ENCODE measurements at places on chromosomes 2 and 18.

GRCh38 chr18:57856557-57857280, 53.6 kb upstream of the ATP8B1 start:
- peak; percentile 81 for DNase-seq

DNA sequence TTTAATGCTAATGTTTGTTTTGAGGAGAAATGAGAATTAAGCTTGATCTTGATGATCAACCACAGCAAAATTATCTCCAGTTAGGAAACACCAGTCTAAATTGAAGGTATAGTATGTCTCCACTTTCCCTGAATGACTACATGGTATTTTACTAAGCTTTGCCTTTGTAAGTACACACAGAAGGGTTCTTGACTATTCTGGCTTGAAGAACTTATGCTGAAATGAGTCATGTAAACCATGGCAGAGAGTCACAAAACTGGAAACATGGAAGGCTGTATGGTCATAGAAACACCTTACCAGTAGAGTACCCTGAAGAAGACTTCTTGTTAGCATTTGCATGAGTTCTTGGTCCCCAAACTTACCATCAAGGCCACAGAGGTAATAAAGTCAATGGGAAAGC, 250.5 kb downstream of the SLC8A1 start:
- no peak for DNase-seq

DNA sequence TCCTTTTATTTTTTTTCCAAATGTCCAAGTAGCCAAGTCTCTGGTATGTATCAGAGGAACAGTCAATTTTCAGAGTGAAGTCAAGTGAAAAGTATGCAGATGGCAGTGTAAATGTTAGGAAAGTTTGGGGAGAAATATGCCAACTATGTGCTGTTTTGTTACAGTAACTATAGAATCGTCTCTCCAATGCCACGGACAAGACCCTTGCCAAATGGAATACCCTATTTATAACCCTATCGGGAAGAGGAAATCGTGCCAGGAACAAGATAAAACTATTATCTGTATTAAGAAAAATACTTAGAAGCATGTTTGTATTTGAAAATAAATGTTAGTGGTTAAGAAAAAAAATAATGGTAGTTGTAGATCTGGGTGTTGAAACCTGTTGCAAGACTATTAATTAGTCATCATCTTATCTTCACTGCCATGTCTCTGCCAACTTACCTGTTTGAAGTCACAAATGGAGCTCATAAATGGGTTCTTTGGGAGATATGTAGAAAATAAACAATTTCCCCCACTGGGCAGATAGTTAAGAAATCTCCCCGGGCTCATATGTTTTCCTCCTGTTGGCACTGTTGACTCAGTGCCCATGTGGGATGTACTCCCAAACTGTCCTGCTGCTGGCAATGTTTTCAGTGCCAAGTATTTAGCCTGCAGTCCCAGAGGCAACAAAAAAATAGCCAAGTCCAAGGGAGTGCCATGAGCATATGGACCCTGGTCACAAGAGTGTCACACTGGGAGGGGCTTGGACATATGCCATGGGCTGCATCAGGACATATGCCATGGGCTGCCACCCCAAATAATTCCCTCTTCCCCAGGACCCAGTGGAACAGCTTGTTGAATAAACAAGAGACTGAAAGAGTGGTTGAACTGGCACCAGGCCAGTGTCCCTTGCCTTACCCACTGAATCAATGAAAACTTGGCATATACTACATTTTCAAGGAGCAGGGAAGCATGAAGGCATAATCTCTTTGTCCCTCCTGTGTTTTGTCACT, 366.9 kb downstream of the OSR1 start:
- DNase-seq = peak; percentile 87

- DNase-seq = no peak
These were observed 305.0 kb upstream of the ID2 start for GRCh38 chr2:8376603-8377410.

DNA sequence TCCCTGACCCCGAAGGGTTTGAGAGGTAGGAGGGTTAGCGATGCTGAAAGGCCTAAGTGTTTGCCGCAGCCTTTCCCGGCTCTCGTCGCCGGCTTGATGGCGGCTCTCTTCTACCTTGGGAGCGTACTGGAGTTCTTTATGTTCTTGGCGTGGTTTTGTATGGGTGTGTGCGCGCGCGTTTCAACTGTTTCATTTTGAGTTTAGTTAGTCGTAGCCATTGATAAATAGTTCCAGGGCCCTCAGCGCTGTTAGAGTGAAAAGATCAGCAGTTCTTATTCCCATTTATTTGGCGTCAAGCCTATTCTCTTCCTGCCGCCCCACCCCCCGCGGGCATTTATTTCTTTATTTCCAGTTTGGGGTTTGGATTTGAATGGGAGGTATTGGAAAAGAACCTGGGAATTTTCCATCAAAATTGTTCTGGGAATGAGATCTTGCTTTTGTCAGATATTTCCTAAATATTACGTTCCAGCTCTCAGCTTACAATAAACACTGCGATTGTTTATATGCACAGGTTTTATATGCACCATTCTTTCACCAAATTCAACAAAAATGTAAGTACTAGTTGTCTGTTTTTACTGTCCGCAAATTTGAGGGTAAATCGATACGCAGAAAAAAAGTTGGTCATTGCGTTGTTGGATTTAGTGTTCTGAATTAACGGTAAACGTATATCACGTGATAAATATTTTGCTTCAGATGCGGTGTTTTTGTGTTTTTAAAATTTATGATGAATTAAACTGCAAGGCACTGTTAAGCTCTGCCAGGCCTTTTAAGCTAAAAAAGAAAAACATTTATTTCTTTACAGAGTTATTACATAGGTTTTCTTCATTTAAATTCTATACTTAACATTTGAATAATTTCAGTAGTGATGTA, 954 bp downstream of the CCNT2 start:
- DNase-seq = no peak

DNA sequence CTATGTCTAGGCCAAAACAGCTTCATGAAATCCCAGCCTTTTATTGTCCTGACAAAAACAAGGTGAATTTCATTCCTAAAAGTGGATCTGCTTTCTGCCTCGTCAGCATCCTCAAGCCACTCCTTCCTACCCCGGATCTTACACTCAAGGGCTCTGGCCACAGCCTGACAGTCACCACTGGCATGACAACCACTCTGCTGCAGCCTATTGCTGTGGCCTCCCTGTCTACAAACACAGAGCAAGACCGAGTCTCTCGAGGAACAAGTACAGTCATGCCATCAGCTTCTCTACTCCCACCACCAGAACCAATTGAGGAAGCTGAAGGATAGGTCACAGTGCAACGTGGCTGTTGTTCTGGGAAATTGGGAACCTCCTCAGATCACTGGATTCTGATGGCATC, 106.1 kb downstream of the ICA1L start:
- no peak for DNase-seq

GRCh38 chr2:241797441-241798080, 11.4 kb upstream of the NEU4 start:
- no peak for DNase-seq
